ENCODE measurements at places on chromosomes 2 and 18.

- DNase-seq, result no peak
These were observed 97.6 kb downstream of the MAPRE2 start for GRCh38 chr18:35138773-35139172.

DNA sequence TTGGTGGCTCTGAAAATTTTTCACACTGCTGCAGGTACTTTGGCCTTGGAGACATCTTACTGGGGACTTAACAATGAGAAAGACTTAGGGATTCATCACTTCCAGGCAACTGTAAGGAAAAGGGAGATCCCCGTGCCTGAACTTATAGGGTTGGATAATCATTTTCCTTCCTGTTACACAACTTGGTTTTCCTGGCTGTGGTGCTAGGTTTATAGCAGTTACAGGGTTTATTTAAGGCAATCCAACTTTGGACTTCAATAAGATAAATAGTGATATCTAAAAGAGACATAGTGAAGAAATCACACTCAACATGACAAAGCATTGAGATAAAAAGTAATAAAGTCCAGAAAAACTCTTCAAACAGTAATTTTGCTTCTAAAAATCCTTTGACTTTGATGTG, 70.2 kb upstream of the RAPH1 start:
- DNase-seq, result no peak

GRCh38 chr2:215698566-215698965, 262.7 kb upstream of the FN1 start:
- peak; percentile 99 for DNase-seq

DNA sequence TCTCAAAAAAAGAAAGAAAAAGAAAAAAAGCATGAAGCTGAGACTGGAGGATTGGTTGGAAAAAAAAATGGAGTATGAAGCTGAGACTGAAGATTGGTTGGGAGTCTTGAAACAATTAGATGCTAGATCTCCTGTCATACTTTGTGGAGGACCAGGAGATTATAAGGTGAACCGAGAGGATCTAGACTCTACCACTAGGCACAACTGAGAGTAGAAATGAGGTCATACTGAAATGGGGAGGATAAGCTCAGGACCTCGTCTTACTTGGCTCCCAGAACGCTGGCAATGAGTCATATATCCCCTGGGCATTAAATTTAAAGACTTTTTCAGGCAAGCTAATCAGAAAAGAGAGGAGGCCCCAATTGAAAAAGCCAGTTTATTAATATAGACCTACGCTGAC, 3.3 kb upstream of the ORC2 start:
- DNase-seq, result peak; percentile 47

GRCh38 chr2:237278568-237278967, 135.4 kb downstream of the COL6A3 start:
- DNase-seq, result peak; percentile 97

DNA sequence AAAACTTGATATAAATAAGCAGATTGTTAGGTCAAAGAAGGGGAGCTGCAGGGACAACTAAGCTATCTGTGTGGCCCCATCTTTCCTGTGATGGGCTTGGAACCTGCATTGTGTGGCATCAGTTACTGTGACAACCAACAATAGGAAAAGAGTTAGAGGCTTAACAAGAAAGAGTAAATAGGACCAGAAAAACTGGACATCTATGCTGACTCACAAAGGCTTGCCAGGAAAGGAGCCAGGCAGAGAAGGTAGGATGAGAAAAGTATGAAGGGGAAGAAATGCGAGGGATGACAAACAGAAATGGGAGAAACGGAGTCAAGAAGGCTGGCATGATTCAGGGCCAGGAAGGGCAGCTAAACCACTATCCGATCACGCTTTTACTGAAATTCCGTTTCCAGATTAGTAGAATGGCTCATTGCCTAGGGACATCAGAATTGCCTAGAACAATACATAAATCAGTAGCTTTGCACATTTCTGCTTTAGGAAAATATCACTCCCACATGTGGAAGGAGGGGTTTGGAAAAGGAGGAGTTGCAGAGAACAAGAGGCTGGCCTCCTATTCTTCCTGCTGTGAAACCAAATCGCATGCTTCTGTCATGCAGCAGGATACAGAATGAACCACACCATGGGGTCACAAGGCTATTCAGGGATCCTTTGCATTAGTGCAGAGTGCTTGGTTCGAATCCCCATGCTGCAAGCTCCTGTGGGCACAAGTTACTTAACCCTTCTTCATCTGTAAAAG, 7.3 kb downstream of the PLA2R1 start:
- DNase-seq, result peak; percentile 38

GRCh38 chr18:70535041-70535440, 246.2 kb downstream of the SOCS6 start:
- no peak for DNase-seq

GRCh38 chr2:151765760-151766410, 31.6 kb upstream of the NEB start:
- no peak for DNase-seq

- DNase-seq, result no peak
These were observed 73.2 kb upstream of the RAB6C start for GRCh38 chr2:129906139-129906860.

GRCh38 chr2:26178746-26179436, 6.0 kb downstream of the GAREM2 start:
- DNase-seq, result no peak

GRCh38 chr2:172489681-172490080, 62.3 kb downstream of the ITGA6 start:
- DNase-seq, result no peak

DNA sequence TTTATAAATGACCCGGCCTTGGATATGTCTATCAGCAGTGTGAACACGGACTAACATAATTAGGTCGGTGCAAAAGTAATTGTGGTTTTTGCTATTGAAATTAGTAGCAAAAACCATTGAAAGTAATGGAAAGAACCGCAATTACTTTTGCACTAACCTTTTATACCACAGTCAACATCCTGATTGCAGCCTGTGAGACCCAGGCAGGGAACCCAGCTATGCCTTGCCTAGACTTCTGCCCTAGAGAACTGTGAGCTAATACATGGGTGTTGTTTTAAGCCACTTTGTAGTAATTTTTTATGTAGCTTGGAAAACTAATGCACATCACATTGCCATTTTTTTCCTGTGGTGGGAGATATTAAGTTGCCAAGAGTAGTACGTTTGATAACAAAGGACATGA, 120.7 kb downstream of the SCG2 start:
- no peak for DNase-seq

DNA sequence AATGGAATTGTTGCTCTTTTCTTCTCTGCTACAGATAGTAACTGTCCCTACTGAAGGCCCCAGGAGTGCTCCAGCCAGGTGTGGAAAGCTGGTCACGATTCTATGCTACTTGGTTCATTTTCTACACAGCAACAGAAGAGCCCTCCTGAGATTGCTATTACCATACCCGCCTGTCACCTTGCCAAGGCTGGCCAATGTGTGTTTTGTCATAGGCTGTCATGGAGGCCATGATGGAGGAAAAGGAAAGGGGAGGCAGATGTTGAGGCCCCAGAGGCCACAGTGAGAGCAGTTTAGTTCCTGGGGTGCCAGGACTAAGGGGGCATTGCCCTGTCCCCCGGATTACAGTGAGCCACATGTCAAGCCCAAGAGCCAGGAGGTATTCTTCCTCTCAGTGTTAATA, 952 bp downstream of the ELMOD3 start:
- no peak for DNase-seq

GRCh38 chr18:3458952-3459853, 9.2 kb downstream of the TGIF1 start:
- no peak for DNase-seq

GRCh38 chr2:181357979-181358378, 99.2 kb upstream of the ITGA4 start:
- no peak for DNase-seq

- no peak for DNase-seq
These were observed 131.5 kb upstream of the DLX2 start for GRCh38 chr2:172233987-172234715.

DNA sequence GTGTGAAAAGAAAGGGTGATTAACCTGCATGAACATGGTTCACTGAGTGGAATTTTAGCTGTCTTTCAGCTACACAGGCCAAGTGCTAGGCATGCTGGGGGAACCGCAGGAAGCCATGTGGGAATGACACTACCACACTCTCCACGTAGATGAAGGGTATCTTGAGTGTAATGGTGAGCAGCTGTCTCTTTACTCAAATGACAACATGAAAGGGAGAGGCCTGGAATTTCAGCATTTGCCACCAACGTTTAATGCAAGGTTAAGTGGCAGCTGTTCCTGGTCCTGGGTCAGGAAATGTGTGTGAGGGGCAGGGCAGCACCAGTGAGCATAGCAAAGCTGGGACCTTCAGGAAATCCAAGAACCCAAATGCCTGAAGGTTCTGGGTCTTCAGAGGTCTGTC, 588.4 kb downstream of the SLC4A3 start:
- no peak for DNase-seq

DNA sequence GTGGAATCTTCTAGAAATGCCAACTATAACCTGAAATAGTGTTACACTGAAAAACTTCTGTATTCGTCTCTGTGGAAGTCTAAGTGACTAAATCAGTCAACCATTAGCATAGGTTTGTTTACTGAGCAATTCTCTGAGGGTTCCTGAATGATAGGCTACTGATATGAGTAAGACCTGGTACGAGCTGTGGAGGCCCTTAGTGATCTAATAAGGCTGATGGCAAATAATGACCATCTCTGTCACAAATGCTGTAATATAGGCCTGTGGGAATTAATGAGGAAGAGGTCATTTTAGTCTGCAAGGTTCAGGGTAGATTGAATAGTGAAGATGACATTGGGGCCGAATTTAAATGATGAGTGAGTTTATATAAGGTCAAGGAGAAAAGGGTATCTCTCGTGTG, 82.5 kb downstream of the MGAT5 start:
- DNase-seq, result no peak

DNA sequence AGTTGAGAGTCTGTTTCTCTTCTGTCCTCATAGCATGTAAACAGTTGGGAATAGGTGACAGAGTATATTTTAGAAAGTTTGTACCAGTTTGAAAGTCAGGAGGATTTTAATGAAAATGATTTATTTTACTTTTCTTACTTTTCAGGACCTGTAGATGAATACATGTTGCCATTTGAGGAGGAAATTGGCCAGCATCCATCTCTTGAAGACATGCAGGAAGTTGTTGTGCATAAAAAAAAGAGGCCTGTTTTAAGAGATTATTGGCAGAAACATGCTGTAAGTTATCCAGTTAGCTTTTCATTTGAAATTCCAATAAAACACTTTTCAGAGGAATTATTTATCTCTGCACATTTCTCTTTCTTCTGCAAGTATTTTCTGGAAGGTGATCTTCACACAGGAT, 81.1 kb downstream of the ACVR2A start:
- no peak for DNase-seq

DNA sequence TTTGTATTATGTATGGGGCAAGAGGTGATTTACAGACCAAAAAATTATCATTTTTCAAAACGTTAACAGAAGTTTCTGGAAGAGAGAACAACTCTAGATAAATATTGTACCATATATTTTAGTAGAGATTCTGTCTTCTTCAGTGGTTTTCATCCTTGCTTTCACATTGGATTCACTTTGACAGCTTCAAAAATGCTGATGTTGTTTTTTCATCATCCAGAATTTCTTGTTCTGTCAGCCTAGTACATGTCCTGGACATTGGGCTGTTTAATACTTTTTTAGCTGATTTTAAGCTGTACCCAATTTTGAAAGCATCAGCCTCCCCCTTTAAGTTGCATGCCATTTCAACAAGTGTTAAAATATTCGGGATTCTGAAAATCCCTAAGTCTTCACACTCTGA, 711.3 kb upstream of the LRATD1 start:
- DNase-seq, result no peak

- DNase-seq, result no peak
These were observed 356.0 kb downstream of the PTPRM start for GRCh38 chr18:7923105-7923504.

- no peak for DNase-seq
These were observed 73.1 kb downstream of the CPO start for GRCh38 chr2:207012461-207012860.
